Stimulated activated CD8-positive, alpha-beta memory T cell treated with anti-CD3 and anti-CD28 coated beads, Interleukin-7, amount 100 ng/mL, for 1 hour (primary cell): ENCODE measurements at places on chromosomes 4 and X.
A peak's percentile ranks its signal among the peaks of the same experiment; 100 is the strongest.

DNA sequence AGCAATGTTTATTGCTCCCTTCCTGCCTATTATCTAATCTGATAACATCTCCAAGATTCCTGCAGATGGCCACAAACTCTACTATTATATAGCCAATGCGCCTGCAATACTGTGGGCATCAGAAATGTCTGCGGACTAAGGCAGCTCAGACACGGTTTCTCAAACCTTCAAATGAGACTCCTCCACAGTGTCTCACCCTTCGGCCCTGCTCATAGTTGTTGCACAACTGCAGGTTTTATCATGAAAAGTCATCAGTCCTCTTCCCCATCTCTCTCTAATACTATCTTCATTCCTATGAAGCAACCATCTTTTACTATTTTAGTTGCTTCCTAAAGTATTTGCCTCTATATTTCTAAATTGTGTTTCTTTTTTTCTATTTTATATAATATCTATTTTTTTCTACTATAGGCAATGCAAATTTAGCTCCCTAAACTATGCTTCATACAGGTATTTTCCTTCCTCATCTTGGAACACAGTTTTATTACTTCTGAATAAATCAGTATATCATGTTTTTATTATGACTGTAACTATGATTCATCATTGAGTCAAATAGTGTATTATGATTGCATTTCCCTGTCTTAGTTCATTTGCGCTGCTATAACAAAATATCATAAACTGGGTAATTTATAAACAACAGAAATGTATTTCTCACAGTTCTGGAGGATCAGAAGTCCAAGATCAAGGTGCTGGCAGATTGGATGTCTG is 129.7 kb upstream of the EDNRA start:
- DNase-seq = no peak

- no peak for DNase-seq
These were observed 97.0 kb downstream of the AFAP1 start for GRCh38 chr4:7842384-7843279.

DNA sequence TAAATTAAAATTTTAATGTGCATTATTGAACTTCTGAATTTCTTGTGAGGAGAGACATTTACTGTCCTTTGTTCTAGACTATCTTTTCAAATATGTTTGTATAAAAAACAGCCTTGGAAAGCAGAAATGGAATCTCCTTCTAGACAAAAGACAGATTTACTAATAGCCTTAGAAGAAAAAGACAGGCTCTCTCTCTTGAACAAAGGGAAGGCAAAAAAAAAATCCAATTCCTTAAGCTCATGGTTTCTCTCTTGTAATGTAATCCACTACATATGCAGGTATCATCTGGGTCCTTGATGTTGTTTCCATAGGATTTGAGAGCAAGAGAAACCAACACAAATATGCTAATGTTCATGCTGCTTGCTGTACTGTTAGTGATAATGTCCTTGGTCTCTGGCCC is 106.0 kb downstream of the TBCK start:
- no peak for DNase-seq

- no peak for DNase-seq
These were observed 129.3 kb downstream of the TMA16 start for GRCh38 chr4:163623787-163624186.

GRCh38 chrX:30793075-30793766 is 95.8 kb downstream of the TAB3 start:
- DNase-seq = no peak

GRCh38 chr4:94345266-94345665 is 2.6 kb upstream of the HPGDS start:
- DNase-seq = no peak

DNA sequence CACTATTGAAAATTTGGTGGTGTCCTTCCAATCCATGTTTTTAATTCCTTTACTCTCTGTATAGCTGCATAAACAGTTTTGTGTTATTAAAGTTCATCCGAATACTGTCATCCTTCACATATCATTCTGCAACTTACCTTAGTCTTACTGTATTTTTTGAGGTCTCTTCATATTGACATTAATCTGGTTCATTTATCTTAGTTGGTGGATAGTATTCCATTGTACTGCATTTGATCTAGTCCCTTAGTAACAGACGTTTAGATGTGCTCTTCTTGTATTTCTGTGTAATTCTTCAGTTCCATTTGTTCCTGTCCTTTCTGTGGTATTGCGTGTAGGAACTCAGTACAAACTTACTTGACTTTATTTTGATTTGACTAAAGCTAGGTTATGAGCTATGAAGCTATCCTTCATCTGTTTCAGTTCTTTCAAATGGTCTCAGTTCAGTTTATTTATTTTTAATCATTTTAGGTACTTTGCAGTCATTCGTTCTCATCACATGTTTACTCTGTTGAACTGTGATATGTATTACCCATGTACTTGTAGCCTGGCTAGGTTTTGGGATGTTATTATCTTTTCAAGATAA is 41.3 kb downstream of the RAPGEF2 start:
- DNase-seq = no peak

GRCh38 chrX:130261296-130261893 is 7.3 kb downstream of the ZNF280C start:
- DNase-seq = no peak

DNA sequence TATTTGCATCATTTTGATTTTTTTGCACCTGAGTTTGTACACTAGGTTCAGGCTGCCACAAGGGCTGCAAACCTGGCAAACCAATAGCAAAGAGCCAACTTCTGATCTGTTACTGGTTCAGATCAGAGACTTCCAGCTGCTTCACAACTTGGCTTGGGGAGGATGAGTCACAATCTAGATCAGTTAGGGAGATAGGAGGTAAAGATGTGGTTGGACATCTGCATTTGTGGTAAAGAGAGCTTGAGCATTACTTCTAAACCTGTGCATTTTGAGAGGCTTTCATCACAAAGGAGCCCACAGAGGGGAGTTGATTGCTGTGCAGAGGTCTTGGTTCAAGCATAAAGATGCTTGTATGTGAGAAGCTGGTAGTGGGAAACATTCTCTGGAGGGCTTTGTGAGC is 34.5 kb downstream of the LINC00632 start:
- DNase-seq = no peak

GRCh38 chr4:26028793-26029567 is 115.0 kb downstream of the SMIM20 start:
- DNase-seq = peak; percentile 31

- DNase-seq = no peak
These were observed 2.1 kb upstream of the IL2 start for GRCh38 chr4:122458625-122459024.

DNA sequence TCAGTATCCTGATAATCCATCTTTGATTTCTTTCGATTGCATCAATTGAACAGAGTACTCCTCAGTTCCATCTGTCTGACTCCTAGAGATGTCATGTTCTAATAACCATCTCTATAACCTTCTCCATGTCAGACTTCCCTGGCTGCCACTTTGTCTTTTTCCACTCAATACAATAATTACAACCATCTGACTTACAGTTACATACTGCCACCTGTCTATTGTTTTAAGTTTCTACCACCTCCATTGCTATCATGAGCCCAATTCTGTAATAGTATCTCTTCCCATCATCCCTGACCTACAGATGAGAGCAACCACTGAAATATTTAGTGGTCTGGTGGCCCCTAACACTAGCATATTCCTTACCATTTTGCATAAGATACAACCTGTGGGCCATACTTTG is 439.2 kb upstream of the FAM47C start:
- no peak for DNase-seq

DNA sequence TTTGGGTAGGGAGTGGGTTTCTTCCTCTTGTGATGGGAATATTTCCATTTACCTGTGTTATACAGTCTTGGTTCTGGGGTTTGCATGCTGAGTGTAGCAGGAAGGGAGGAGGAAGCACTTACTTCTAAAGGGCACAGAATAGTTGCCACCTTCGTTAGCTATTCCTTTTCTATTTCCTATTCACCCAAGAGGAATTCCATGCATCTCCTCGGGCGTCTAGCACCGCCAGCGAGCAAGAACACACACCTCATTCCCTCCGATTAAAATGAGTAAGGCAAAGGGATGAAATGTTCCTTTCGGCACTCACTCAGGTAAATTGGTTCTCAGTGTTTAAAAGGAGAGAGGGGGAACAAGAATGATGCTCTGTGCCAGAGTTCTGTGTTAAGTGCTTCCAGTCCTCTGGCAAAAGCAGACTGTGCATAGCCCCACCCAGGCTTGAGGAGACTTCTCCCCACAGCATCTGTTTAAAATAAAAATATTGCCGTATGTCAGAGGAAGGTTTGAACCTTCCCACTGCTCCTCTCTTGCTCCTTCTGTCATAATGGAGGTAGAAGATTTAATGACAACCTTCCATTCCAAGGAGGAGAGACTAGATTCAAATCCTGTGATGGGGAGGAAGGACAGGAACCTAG is 351.4 kb downstream of the PTTG2 start:
- DNase-seq = no peak

DNA sequence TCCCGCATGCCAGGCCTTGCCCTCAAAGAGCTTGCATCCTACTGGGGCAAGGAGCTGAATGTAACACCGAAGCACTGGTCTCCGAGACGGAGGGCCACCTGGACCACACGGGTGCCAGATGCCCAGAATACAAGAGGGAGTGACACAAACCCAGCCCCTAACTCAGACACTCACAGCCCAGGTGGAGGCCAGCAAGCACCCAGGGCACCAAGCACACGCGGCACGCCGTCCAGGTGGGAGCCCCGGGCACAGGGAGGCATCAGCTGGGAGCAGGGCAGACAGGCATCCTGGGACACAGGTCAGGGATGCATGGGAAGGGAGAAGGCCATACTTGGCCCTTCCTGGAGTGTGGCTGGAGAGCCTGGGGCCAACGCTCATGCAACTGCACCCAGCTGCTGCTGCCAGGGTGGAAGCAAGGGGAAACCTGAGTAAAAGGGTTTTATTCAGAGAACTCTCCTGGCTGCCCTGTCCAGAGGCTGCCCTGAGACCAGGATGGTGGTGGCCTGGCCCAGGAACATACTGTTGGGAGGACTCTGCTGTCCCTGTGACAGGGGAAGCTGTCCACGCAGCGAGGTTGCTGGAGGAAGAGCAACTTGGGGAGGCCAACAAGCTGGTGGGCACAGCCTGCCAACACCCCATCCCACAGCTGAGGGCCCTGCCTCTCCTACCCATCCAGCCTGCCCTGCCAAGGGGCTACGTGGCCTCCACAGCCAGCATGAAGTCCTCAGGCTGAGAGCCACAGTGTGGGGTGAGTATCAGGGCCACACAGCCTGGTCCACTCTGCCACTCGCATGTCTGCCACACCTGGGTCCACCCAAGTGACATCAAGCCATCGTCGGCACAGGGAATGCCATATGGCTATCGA is 22.2 kb upstream of the PPP2R2C start:
- no peak for DNase-seq

DNA sequence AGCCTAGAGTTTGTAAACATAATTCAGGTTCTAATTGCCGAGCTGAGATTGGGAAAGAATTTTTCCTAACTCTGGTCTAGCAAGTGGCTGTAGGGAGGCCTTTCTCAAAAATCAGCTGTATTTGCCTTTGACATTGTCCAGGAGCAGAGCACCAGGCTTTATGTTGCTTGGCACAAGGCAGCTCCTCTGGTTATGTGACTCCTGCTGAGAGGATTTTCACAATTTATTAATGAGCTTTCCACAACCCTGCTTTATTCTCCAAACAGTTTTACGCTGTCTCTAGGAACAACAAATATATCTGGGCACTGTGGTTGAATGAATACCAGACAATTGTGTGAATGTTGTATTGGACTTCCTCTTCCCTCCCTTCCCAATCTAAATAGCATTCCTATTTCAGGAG is 14.9 kb downstream of the LSM6 start:
- no peak for DNase-seq

DNA sequence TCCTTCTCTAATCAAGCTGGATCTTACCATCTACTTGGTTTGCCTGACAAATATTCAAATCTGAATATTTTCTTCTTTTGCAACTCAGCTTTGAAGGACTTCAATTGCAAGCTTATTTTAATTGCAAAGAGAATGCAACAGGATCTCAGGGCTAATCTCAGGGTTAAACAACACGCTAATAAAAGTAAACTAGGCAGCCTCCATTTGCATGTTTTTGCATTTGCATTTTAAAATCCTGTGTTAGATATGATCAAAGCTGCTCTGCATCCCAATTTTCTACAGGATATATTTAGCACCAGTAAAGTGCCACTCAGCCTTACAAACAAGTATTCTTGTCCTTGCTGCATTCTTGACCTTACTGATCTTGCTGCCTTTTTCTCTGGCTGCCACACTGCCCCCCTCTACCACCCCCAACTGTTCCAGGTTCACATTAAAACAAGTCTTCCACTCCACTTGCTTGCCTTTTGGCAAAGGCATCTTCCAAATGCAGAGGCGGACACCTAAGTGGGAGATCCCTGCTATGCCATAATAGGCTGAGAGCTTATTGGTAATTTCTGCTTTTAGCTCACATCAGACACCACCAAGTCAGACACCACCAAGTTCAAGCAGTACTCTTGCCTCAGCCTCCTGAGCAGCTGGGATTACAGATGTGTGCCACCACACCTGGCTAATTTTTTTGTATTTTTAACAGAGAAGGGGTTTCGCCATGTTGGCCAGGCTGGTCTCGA is 48.1 kb downstream of the GPRIN3 start:
- DNase-seq = no peak

GRCh38 chrX:52346174-52347165 is 22.4 kb upstream of the XAGE2 start:
- DNase-seq = no peak

GRCh38 chr4:108445716-108446115 is 174.7 kb upstream of the RPL34 start:
- no peak for DNase-seq

DNA sequence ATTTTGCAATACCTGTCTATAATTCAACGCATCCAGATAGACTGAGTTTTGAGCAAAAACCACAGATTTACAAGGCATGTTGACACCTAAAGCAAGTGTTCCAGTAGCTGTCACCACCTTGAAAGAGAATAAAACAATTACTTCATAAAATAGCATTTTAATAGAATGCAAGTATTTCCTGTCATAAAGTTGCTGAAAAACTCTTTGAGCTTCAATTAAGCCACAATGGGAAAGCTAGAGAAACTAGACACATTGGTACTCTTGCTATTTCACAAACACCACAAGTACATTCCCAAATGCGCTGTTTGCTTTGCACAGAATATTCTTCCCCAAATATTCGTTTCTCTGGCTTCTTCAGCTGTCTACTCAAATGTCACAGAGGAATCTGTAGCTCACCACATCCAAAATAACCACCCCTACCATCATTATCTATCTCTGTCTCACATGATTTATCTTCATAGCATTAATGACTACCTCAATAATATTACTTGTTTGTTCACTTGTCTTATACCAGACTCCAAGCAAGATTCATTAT is 70.3 kb downstream of the DDX60 start:
- DNase-seq = no peak

GRCh38 chr4:97866821-97867556 is 276.3 kb downstream of the STPG2 start:
- no peak for DNase-seq

DNA sequence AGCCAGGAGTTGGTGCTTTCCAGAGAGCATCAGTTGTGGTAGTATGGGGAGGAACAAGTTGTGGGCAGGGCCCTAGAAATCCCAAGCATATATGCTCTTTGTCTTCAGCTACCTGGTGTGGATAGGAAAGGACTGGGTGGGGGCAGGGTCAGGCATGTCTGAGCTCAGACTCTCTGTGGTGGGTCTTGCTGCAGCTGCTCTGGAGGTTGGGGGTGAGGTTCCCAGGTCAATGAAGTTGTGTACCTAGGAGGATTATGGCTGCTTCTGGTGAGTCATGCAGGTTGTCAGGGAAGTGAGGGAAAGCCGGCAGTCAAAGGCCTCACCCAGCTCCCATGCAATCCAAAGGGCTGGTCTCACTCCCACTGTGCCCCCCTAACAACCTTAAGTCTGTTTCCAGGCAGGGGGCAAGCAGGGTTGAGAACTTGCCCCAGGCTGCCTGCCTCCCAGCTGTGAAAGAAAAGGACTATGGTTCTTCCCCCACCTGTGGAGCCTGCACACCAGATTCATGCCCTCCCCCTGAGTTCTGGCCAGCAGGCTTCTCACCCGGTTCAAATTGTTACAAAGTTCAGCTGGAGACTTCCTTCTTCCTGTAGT is 30.4 kb upstream of the QRFPR start:
- no peak for DNase-seq
